ENCODE measurements at places on chromosomes 3 and 15.

DNA sequence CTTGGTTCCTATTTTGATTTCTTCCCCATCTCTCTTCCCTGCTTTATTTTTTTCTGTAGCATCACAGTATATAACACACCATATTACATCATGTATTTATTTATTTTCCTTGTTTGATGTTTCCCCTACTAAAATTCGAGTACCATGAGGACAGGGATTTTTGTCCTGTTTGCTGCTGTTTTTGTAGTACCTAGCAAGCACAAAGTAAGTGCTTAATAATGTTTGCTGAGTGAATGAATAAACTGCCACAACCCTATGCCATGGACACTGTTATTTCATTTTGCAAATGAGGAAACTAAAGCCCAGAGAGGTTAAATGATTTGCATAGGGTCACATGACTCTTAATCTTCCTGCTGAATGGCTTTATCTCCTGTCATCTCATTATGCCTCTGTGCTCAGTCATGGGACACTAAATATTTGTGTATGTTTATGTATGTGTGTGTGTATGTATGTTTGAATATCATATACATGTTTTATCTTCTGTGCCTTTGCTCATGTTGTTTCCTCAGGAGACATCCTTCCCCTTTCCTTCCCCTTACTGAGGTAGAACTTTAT lies 26.1 kb upstream of the MGA start:
- DNase-seq, result no peak

DNA sequence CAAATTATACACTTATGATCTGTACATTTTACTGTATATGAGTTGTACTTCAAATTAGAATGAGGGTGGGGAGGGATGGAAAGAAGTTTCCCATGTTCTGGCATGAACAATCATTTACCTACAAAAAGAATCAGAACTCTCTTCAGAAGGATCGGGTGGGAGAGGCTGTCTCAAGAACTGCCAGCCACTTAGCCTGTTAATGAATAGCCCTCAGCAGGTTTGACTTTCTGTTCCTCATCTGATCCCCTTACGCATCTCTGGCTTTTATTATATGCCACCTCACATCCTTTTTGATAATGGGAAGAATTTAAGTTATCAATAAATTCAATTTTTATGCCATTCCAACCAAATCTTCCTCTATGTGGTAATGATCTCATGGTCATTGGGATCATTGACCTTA lies 168.3 kb upstream of the TGFBR2 start:
- DNase-seq, result no peak

GRCh38 chr3:157204431-157204830 lies 44.5 kb upstream of the CCNL1 start:
- no peak for DNase-seq

DNA sequence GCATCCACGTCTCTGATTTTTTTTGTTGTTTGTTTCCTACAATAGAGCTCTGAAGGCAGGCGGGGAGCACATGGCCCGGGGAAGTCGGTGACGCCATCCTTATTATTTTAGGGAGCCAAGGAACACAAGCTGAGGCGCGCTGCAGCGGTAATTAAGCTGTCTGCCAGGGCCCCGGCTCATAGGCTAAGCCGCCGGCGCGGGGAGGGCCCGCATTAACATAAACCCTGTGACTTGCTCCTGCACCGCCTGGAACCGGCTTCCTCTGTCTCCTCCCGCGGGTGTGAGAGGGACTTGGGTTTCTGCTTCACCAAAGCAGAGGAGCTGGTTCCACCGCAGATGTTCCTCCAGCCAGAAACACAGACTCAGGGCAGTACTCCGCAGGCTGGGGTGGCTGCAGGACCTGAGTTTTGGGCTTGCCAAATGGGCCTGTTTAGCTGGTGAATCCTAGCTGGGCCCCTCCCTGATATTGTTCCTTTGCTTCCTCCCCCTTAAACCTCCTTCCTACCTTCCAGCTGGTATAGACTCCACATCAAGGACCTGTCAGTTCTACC lies 25.3 kb downstream of the ANP32A start:
- DNase-seq, result peak; percentile 76

DNA sequence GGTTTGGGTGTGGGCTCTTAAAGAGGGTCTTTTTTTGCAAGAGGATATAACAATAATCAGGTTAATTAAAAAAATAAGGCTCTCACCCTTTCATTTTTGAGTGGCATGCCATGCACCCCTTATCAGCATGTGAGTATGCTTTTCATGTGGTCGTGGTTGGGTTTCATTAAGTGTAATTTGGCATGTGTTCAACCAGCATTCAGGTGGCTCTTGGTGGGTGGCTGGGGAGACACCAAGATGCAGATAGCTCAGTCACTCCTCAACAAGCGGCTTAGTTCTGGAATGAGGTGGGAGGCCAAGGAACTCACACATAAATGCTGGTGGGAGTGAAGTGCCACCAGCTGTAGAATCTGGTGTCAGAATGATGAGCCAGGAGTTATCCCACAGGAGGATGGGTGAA lies 66.8 kb downstream of the FLNB start:
- peak; percentile 24 for DNase-seq

GRCh38 chr3:42246091-42246490 lies 19.9 kb downstream of the CCK start:
- no peak for DNase-seq
